LNCaP clone FGC (cell line): ENCODE measurements at places on chromosomes 7 and 10.
A peak's percentile ranks its signal among the peaks of the same experiment; 100 is the strongest.

GRCh38 chr10:14371581-14371980 lies 40.9 kb upstream of the FRMD4A start:
- DNase-seq: no peak

DNA sequence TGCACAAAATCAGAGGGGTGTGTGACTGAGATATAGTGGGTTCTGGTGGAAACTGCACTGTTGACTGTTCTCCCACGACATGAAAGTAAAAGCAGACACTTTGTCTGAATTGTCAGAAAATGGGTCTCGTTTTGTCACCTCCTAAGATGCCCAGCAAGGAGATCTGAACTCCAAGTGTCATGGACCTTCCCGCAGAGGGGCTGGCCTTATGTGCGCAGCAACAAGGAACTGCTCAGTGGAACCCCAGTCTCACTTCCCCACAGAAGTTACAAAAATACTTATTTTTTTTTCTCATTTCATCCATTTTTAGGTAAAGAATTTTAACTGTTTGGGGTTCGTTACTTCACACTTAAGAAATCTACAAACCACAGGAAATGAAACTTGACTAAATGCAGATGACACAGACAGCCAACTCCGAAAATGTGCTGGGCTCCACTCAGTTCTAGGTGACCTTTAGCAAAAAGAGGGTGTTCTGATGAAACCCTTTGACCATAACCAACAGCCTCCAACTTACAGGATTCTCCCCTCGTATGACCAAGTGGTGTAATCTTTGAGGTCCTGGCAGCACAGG lies 115.0 kb downstream of the FAM107B start:
- DNase-seq: no peak

DNA sequence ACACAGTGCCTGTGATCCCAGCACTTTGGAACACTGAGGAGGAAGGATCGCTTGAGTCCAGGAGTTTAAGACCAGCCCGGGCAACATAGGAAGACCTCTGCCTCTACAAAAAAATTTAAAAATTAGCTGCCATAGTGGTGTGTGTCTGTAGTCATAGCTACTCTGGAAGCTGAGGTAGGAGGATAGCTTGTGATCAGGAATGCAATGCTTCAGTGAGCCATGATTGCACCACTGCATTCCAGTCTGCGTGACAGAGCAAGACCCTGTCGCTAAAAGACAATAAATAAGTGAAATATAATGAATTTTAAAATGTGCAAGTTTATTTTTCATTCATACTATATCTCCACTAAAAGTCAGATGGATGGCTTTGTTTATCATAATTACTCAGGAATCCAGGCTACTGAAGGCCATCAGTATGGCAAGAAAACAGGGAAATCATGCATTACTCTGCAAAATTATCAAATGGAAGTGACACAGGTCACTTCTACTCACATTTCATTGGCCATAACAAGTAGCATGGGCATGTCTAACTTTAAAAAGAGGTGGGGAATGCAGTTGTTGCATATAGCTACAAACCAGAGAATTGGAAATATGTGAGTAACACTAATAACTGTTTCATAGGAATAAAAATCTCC lies 32.9 kb upstream of the FAM3C start:
- DNase-seq: no peak

DNA sequence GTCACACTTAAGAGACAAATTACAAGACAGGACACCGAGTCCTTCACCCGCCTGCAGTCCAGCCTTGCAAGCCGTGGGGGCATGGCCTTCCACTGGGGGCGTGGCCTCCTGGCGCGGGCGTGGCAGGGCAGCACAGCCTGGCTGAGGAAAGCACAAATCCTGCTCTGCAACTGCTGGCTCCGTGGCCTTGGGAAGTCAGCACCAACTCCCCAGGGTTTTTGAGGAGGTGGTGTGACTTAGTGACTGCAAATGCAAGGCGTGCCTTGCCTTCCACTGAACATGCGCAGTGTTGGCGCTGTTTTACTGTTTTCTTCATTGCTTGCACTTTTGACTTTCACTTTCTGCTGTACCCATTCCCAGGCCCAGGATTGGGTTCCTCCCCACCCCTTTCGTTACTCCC lies 12.9 kb upstream of the BMS1 start:
- peak; percentile 88 for DNase-seq

- DNase-seq: no peak
These were observed 6.8 kb upstream of the GPR15LG start for GRCh38 chr10:84166620-84167288.

GRCh38 chr7:7883394-7883793 lies 85.2 kb upstream of the GLCCI1 start:
- DNase-seq: no peak

GRCh38 chr10:55820478-55820877 lies 540.6 kb downstream of the ZWINT start:
- DNase-seq: no peak

GRCh38 chr7:148042935-148043631 lies 547.5 kb upstream of the C7orf33 start:
- DNase-seq: no peak

GRCh38 chr10:80197972-80198916 lies 7.1 kb downstream of the ANXA11 start:
- DNase-seq: no peak

GRCh38 chr10:116163333-116164131 lies 109.5 kb downstream of the GFRA1 start:
- no peak for DNase-seq

DNA sequence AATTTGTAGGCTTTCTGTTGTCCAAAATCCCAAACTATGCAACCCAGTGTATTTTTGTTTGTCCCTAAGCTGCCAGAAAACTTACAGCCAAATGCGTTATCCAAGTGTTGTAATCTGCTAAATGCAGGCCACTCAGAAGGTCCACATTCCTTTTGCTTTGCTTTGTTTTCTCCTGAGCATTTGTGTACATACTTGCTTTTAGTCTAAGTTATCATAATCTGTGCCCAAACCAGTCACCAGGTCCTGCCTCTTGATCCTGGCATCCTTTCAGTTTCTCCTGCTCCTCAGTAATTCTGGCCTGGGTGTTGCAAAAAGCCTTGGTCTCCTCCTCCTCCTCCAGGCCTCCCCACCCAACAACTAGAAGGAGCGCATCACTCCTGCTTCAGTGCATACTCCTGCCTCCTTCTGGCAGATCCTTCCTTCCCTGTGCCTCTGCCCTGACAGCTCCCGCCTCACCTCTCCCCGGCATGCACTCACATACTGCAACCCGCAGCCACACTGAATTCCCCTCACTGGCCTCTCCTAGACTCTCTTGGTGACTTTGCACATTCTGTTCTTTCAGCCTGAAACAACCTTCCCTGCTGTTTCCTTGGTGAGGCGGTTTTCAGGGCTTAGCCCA lies 2.3 kb downstream of the DENND2A start:
- DNase-seq: no peak

DNA sequence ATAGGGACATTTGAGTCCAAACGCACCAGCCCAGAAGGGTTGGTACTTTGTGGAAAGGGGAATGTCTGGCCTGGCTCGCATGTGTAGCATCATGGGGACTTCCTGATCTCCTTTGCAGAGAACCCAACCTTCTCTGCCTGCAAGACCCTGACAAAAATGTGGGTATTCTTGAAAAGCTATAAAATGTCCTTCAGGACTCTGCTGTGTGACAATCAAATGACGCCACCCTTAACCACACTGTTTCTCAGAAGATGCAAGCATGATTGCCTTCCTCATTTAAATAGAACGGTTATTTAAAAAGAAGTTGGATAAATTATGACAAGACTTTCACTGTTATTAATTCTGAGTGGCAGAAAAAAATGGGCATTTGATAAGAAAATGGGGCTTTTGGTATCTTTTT lies 15.1 kb upstream of the GPR15LG start:
- DNase-seq: no peak

DNA sequence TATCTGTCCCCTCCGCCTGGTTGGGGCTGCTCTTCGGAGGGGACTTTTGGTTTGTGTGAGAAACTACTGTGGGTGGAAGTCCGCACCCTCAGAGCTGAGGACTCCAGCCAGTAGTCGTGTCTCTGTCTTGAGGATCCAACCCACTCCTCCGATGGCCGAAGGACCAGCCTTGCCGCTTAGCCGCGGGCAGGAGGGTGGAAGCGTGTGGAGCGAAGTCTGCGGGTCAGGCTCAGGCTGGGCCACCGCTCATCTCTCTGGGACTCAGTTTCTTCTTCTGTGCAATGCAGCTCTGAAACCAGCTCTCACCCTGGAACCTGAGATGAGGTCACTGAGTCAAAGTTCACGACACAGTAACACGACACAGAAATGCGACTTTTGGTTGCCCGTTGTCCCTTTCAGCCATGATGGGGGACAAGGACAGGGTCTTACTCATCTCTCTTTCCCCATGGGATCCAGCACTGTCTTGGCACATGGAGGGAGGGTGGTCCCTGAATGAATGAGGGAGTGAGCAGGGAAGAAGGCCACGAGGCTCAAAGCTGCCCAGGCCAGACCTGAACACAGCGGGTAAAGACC lies 133.3 kb upstream of the PODXL start:
- no peak for DNase-seq

- DNase-seq: no peak
These were observed 116.0 kb downstream of the EGFR start for GRCh38 chr7:55134786-55135185.

GRCh38 chr7:21106296-21106732 lies 319.6 kb upstream of the SP8 start:
- DNase-seq: no peak

DNA sequence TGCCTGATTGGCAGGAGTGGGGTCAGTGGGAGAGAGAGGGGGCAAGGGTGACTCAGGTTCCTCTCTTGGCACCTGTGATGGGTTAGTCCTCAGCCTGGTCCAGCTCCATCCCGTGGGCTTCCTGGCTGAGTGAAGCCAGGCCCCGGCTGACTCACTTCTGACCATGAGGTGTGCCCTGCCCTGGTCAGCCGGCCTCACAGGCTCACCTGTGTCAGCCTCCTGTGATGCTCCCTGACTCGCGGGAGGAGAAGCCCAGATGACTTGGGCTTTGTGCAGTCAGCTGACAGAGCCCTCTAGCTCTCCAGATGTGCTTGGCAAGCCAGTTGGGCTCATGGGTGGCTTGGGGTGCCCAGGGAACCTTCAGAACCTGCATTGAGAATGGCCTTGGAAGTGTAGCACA lies 16.0 kb upstream of the PPIF start:
- DNase-seq: no peak

- DNase-seq: no peak
These were observed 191.3 kb upstream of the RHOBTB1 start for GRCh38 chr10:61135276-61135721.

- no peak for DNase-seq
These were observed 143.2 kb upstream of the PRSS1 start for GRCh38 chr7:142606081-142606480.

GRCh38 chr7:119281181-119281846 lies 991.7 kb upstream of the KCND2 start:
- DNase-seq: no peak

DNA sequence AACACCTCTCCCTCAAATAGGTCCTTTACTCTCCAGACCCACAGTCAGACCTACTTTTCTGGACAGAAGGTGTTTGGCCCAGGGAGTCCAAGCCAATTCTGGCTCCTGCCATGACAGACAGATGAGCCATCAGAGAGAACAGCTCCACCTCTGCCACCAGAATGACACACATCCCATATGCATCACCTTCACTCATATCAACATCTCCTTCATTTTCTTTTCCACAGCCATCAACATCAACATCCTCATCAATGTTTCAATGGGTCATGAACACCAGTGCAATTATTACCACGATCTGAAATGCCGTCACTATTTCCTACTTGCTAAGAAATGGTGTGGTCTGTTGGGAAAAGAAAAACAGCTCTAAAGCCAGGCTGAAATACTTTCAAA lies 67.9 kb downstream of the CCDC71L start:
- no peak for DNase-seq

- DNase-seq: no peak
These were observed 4.1 kb downstream of the CALU start for GRCh38 chr7:128743112-128743772.

DNA sequence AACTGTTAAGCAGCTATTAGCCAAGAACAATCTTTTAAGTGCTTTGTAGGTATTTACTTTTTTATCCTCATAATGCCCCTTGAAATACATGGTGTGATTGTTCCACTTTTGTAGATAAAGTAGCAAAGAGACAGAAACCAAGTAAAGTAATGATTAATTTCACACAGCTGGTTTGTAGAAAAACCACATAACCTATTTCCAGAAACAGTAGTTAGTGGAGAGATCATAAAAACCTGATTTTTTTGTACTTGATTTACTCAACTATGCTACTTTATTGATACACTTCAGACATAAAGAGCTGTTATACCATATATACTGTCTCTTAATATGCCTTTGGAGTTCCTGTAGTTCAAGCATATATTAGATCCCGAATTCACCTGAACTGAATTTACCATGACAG lies 118.4 kb downstream of the SEMA3A start:
- no peak for DNase-seq

- DNase-seq: no peak
These were observed 673.7 kb downstream of the MAGI2 start for GRCh38 chr7:78779788-78780187.

- no peak for DNase-seq
These were observed 5.3 kb downstream of the AMPH start for GRCh38 chr7:38625866-38626265.

GRCh38 chr10:72630144-72630543 lies 4.3 kb upstream of the MICU1 start:
- peak; percentile 88 for DNase-seq

DNA sequence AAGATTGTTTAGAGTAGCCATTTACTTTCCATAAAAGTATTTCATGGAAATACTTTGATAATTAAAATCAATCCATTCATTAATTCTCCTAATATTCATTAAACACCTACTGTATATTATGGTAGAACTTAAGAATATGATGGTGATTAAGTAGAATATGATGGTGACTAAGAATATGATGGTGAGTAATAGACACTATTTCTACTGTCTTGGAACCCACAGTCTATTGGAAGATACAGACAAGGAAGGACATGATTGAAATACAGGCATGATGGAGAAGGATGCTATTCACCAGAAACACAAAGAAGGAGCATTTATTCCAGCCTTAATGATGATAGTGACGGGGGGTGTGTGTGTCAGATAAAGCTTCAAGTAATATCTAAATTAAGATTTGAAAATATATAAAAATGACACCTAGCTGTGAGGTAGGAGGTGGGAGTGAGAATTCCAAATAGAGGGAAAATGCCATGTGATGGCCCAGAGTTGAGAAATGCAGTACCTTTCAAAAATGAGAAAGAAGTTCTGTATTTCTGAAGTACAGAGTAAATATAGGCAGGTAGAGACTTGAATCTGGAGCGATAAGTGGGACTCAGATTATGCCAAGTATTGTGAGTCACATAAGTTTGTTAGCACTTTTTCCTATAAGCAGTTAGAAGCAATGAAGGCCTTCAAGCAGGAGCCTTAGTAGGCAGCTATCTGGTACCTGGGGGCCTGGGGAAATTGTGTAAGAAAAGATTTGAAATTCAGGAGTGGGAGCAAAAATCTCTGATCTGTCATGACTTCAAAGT lies 12.5 kb upstream of the CDK13 start:
- DNase-seq: no peak

DNA sequence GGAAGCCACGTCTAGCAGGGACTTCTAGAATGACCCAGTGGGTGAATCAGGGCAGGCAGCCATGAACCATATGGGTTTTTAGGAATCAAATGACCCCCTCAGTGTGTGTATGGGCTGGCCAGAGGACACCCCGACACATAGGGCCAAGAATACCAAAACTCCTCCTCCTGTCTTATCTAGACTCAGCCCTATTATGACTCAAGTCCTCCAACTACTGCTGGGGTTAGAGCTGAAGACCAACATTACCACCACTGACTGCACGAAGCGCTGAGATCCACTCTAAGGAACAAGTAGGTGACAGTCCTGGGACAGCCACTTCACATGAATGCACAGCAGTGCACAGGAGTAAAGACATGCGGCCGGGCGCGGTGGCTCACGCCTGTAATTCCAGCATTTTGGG lies 11.5 kb upstream of the SVOPL start:
- DNase-seq: no peak
